Left lung (tissue), 14 donors: ENCODE measurements at places on chromosomes 12 and 14. TPM values are rescaled to one million over a fixed set of nuclear protein-coding genes. Genes with fewer than 3 reads are reported as not detected.

The KCNC2 gene
- polyA plus RNA-seq: 0.10 TPM

The TEDC1 gene
- polyA plus RNA-seq: 5.9 TPM

The IPO8 gene
- polyA plus RNA-seq: 52.6 TPM

The TSPAN19 gene
- 0.63 TPM for polyA plus RNA-seq

The SRRM4 gene
- polyA plus RNA-seq: 0.40 TPM

The OR4K14 gene
- polyA plus RNA-seq: not detected

The PTHLH gene
- polyA plus RNA-seq: 2.2 TPM

The ALDH2 gene
- polyA plus RNA-seq: 98.9 TPM

The MTHFD1 gene
- 80.5 TPM for polyA plus RNA-seq

The XPOT gene
- 51.9 TPM for polyA plus RNA-seq

The TMTC2 gene
- 26.9 TPM for polyA plus RNA-seq

The BIN2 gene
- 5.7 TPM for polyA plus RNA-seq

The TPPP2 gene
- polyA plus RNA-seq: not detected

The FAM186B gene
- 4.0 TPM for polyA plus RNA-seq

The CATSPERB gene
- polyA plus RNA-seq: 1.8 TPM

The FOXN4 gene
- polyA plus RNA-seq: 0.85 TPM

The POLE2 gene
- polyA plus RNA-seq: 27.3 TPM

The CACNA2D4 gene
- polyA plus RNA-seq: 1.9 TPM

The IRAK3 gene
- 29.1 TPM for polyA plus RNA-seq

The RAD9B gene
- polyA plus RNA-seq: 1.5 TPM

The NRIP2 gene
- polyA plus RNA-seq: 8.1 TPM

The HSPB8 gene
- polyA plus RNA-seq: 13.6 TPM

The LRRC43 gene
- polyA plus RNA-seq: 2.6 TPM

The ADCY4 gene
- 30.4 TPM for polyA plus RNA-seq

The TAS2R8 gene
- not detected for polyA plus RNA-seq

The TNFRSF1A gene
- polyA plus RNA-seq: 123 TPM

The ALG10B gene
- 15.1 TPM for polyA plus RNA-seq

The KRT85 gene
- polyA plus RNA-seq: not detected

The BEGAIN gene
- polyA plus RNA-seq: 3.6 TPM

The GALNT16 gene
- 3.6 TPM for polyA plus RNA-seq

The CRY1 gene
- 28.1 TPM for polyA plus RNA-seq

The CABP1 gene
- 2.7 TPM for polyA plus RNA-seq

The FGF6 gene
- polyA plus RNA-seq: not detected

The TMEM63C gene
- 1.3 TPM for polyA plus RNA-seq
